Activated T-helper 17 cell treated with anti-CD3 and anti-CD28 coated beads, Interleukin-2, amount 50 U/mL, for 72 hours (primary cell): ENCODE measurements at places on chromosomes 7 and 10. TPM values are rescaled to one million over a fixed set of nuclear protein-coding genes. Genes with fewer than 3 reads are reported as not detected.
A peak's percentile ranks its signal among the peaks of the same experiment; 100 is the strongest.

DNA sequence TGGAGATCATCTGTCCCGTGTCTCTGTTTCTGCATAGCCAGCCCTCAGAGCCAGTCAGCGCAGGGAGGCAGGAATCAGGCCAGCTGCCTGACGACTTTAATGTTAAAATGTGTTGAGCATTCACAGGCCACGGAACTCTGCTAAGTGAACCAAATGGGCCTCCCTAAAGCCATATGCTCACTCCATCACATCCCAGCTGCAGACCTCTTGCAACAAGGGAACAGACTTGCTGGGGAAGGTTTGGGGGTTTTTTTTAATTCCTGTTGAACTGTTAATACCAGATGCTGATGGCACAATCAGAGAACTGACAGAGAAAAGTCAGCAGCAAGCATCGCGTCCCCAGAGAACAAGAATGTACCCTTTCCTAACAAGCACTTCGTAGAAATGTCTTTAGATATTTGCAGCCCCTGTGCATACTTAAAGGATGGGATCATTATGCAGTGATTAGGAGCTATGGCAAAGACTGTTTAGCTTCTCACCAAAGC is 900.4 kb upstream of the AUTS2 start:
- ATAC-seq, result no peak

- ATAC-seq, result no peak
Observed at GRCh38 chr10:88763441-88763840, 3.6 kb downstream of the LIPN start.

The SHTN1 gene
- total RNA-seq, result 0.13 TPM

- ATAC-seq, result no peak
Observed at GRCh38 chr7:74014931-74015330, 13.0 kb upstream of the ELN start.

The KCNIP2 gene
- total RNA-seq, result 4.5 TPM

DNA sequence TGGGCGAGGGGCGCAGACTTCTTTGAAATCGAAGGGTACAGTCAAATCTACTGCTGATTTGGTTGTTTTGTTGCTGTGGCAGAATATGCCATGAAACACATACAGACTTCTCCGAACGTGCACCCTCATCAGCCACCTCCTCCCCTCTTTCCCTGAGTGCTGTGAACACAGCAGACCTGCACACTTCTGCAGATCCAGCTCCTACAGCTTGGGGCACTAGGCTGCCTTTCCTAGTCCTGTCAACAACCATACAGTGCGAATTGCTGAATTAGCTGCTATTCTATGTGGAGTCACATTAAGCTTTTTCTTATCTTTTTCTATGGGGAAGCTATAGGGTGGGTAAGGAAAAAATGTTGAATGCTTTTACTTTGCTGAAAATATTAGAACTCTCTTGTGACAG is 57.5 kb downstream of the COL17A1 start:
- peak; percentile 86 for ATAC-seq

GRCh38 chr10:43267811-43268210 is 946 bp upstream of the RASGEF1A start:
- ATAC-seq, result no peak
